ENCODE measurements at places on chromosomes 6 and 20. TPM values are rescaled to one million over a fixed set of nuclear protein-coding genes. Genes with fewer than 3 reads are reported as not detected.

The GJA10 gene
- total RNA-seq: not detected

DNA sequence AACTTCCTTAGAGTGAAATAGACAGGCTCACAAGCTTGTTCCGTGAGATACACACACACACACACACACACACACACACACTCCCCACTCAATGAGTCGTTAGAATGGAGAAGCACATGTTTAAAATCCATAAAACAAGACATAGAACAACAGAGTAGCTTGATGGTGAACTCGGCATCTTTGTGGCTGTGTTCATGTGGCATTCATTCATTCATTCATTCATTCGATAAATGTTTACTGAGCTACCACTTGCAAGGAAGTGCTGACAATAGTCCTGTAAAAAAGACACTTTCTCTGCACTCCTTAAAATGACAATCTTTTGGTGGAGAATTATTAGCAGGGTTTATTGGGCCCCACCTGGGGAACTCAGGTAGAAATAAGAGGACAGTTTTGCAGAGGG lies 242.0 kb downstream of the FOXA2 start:
- no peak overlapping the region for H3K4me3 ChIP-seq
- DNase-seq: no peak
- H3K27me3 ChIP-seq: no peaks in the 10 kb centered on the region
- no peaks in the 10 kb centered on the region for H3K36me3 ChIP-seq
- H3K27ac ChIP-seq: no peak overlapping the region

GRCh38 chr6:16277101-16277981 lies 39.0 kb downstream of the GMPR start:
- H3K4me3 ChIP-seq: no peak overlapping the region
- no peaks in the 10 kb centered on the region for H3K36me3 ChIP-seq
- peak; percentile 93 for DNase-seq
- peaks cover 14% of the 10 kb centered on the region for H3K4me1 ChIP-seq

The SPATA25 gene
- total RNA-seq: not detected

The SEL1L2 gene
- not detected for total RNA-seq

GRCh38 chr20:48676125-48676524 lies 151.7 kb downstream of the PREX1 start:
- H3K4me1 ChIP-seq: no peaks in the 10 kb centered on the region
- no peak for DNase-seq
- H3K36me3 ChIP-seq: no peaks in the 10 kb centered on the region
- peaks cover 5% of the 10 kb centered on the region for H3K27me3 ChIP-seq
- H3K4me3 ChIP-seq: no peak overlapping the region

DNA sequence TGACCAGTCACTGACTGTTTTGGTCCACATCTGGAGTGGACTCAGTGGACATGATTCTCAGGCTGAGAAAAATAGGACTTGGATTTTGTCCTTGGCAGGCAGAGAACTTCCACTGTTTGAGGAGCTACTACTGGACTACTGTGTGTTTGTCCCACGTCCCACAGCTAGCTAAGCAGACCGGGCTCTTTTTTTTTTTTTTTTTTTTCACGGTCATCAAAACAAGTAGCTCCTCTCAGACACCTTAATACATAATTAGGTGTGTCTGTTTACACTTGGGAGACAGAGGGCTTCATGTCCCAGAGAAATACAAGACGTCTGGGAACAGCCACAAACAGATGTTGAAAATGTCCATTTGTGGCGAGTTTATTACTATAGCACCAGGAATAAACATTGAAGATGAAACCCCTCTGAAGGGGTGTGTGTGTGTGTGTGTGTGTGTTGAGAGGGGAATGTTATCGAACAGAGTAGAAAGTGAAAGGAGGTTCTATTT lies 155.0 kb upstream of the SUPT3H start:
- 0 out of 2 replicates have a peak overlapping the region, but pooled peaks have one; percentile 7 for H3K27ac ChIP-seq
- peak; percentile 68 for DNase-seq
- peaks cover 6% of the 10 kb centered on the region for H3K4me1 ChIP-seq
- peak overlapping the region; percentile 40 for H3K4me3 ChIP-seq

DNA sequence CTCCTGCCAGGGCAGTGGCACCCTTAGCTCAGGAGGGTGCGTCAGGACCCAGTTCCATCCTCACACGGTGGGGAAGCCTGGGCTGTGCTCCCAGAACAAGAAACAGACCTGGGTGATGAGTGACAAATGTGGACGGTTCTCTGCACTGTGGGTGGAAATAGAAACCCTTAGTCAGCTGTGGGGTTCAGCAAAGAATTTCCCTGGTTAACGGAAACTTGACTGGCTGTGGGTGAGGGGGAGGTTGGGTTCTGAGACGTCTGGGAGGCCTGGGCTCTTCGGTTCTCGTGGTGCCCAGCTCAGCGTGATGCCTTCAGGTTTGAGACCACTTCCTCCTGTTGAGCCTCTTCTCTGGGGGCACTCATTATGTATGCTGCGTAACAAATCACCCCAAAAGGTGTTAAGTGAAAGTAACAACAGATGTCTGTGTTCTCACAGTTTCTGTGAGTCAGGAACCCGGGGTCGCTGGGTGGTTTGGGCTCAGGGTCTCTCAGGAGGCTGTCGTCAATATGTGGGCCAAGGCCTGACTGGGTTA lies 53.1 kb upstream of the FAM83D start:
- H3K27ac ChIP-seq: no peak overlapping the region
- no peak for DNase-seq

GRCh38 chr6:156773935-156774852 lies 3.0 kb upstream of the ARID1B start:
- peaks cover 11% of the 10 kb centered on the region for H3K4me1 ChIP-seq
- no peak overlapping the region for H3K4me3 ChIP-seq
- no peaks in the 10 kb centered on the region for H3K27me3 ChIP-seq

DNA sequence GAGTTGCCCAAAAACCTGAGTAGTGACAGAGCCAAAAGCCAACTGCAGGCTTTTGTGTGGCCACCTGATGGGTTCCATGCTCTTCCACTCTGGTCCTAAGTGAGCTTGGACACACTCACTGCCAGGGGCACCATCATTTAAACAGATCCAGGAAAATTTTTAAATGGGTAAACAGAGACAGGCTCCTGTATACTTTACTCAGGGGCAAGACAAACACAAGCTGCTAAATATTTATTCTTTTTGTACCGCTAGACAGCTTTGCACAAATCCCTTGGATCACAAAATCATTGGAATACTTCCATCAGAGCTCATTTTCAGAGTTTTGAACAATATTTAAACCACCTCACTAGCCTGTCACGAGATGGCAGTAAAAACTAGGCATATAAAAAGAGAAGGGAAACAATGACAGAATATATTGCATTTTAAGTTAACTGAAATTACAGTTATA lies 31.4 kb downstream of the GCLC start:
- H3K4me3 ChIP-seq: no peak overlapping the region
- peaks cover 4% of the 10 kb centered on the region for H3K4me1 ChIP-seq
- no peak for DNase-seq
- peaks cover 20% of the 10 kb centered on the region for H3K36me3 ChIP-seq

The TBXT gene
- total RNA-seq: not detected

GRCh38 chr20:63387917-63388316 lies 26.8 kb upstream of the CHRNA4 start:
- H3K4me1 ChIP-seq: no peaks in the 10 kb centered on the region
- DNase-seq: no peak
- H3K36me3 ChIP-seq: no peaks in the 10 kb centered on the region

DNA sequence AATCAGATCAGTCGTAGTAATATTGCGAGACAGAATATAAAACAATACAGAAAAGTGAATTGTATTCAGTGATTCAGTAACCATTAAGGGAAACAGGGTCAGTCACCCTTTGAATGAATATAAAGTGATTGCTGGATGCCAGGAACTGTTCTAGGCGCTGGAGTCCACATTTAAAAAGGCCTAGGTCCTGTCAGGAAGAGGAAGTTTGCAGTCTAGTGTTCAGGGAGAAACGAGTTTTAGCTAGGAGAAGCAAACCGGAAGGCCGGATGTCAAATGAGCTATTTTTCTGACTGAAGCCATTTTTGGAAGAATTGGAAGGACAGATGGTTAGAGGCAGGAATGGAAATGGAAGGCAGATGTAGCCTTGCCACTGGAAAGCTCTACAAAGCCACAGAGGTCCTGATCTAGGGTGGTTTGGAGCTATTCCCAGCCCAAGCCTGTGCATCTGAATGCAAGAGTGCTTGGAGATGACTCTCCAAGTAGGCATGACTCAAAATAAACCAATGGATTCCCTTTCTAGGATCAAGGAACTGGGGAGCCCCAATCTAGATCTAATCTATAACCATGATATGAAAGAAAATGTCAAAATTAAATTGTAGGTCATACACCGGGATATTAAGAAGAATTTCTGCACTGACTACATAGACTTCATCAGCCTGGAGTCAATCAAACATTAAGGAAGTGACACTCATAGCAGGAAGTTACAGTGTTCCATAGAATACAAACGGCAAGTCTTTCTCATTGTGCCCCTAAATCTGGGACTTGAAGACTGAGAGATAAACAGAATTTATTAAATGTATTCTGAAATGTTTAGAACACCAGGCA lies 36.8 kb upstream of the CDKAL1 start:
- no peak overlapping the region for H3K27ac ChIP-seq
- DNase-seq: peak; percentile 93
- H3K4me3 ChIP-seq: no peak overlapping the region
- H3K4me1 ChIP-seq: peaks cover 7% of the 10 kb centered on the region
- peaks cover 4% of the 10 kb centered on the region for H3K36me3 ChIP-seq

The PDE7B gene
- total RNA-seq: 12.4 TPM

DNA sequence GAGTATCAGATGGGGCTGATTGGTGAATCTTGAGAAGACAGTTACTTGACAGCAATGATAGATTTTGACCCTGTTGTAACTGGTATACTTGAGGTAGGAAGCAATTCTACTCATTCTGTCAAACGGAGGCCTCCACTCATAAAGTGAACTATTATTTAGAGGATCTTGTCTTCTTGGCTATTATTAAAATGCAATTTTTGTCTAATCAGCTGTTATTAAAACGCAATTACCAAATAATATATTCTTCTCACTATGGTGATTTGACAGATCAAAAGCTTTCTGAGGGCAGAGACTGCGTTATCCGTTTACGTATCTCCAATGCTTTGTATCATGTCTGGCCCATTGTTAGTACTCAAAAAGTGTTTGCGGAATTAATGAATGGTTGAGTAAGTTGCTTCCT lies 120.7 kb downstream of the MACROD2 start:
- no peak for DNase-seq
- H3K4me3 ChIP-seq: no peak overlapping the region
- no peaks in the 10 kb centered on the region for H3K36me3 ChIP-seq
- no peaks in the 10 kb centered on the region for H3K4me1 ChIP-seq
- H3K27me3 ChIP-seq: no peaks in the 10 kb centered on the region

The KATNA1 gene
- total RNA-seq: 24.6 TPM

DNA sequence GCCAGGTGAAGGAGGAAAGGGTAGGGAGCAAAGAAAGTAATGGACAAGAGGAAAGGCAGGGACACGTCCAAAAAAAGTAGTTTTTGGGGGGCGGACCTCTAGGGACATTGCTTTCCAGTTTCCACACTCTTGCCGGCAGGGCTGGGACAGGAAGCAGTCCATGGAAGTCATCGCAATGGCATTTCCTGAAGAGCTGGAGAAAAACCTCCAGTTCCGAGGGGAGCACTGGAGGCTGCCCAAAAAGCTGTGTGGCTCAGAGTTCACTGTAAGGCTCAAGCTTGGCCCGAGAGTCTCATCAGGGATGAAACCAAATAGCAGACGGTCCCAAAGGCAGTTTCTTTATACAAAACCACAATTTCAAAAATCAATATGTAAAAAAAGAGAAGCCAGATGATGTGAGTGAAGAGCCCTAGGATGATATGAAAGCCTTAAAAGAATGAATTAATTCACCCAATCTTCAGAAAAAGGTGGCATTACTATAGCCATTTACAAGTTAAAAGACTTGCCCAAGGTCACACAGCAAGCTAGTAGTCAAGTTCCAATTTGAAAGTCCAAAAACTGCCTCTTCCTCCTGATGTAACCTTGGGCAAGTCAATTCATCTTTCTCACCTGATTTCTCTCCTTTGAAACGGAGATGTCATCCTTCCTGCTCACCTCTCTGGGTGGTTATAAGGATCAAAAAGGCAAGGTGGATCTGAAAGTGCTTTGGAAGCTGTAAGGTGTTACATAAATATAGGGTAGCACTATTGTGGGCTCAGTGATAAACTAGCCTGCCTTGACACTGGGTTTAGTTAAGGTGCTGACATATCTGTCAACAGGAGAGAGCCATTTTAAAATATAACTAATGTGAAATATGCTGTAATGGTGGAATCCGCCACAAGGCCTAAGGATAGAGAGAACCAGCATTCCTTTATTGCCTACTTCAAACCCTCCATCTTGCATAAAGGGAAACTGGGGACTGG lies 9.1 kb downstream of the BCL2L1 start:
- peak overlapping the region; percentile 97 for H3K27ac ChIP-seq
- peaks cover 29% of the 10 kb centered on the region for H3K4me1 ChIP-seq
- DNase-seq: peak; percentile 91

The LY6G5C gene
- total RNA-seq: 0.18 TPM

DNA sequence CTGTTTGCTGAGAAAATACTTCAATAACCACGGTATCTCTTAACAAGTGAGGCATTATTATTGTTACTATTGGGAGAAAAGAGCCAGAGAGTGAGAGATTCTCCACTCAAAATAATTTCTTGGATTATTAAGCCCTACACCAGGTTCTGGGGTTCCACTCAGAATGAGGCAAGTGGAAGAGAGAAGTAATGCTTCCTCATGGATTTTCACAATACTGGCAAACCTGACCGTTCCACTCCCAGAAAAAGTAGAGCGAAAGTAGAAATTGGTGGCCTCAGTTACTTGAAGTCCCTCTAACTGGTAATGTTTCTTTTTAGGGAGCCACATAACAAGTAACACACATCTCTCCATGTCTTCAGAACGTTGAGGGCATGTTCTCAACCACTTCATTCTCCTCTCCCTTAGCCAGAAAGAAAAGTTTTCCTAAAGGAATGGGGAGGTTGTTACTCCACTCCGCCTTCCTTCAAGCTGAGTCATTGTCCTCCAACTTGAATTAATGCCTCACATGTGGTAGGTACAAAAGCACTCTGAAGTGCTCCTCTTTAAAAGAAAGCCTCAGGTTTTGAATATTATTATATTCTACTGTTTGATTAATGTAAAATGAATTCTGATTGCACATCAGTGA lies 1.9 kb downstream of the BAG2 start:
- peak overlapping the region; percentile 98 for H3K27ac ChIP-seq
- no peaks in the 10 kb centered on the region for H3K27me3 ChIP-seq
- peaks cover 15% of the 10 kb centered on the region for H3K36me3 ChIP-seq
- DNase-seq: peak; percentile 84

The GMNN gene
- total RNA-seq: 33.1 TPM

The C20orf144 gene
- under 0.01 TPM for total RNA-seq

The ZNF391 gene
- 0.28 TPM for total RNA-seq

- H3K4me1 ChIP-seq: no peaks in the 10 kb centered on the region
- H3K4me3 ChIP-seq: no peak overlapping the region
- no peaks in the 10 kb centered on the region for H3K27me3 ChIP-seq
Measured at GRCh38 chr6:62614442-62614841, 328.4 kb upstream of the KHDRBS2 start.

DNA sequence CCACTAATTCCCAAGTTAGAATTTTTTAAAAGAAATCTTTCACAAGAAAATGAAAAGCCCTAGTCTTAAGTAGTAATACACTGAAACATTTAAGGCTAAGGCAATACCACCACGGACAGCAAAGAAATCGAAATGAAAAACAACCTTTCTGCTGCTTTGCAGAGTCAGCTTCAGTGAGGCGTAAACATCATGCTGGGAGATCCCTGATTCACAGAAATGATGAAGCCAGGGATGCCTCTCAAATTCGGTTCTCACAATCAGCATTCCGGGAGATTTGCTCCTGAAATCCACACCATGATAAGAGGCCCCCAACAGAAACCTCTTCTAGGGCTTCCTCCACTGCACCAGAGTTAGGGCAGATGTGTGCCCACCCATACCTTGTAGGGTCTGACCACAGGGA lies 18.6 kb downstream of the RRBP1 start:
- peaks cover 26% of the 10 kb centered on the region for H3K36me3 ChIP-seq
- DNase-seq: peak; percentile 42
- H3K4me1 ChIP-seq: peaks cover 30% of the 10 kb centered on the region
- no peaks in the 10 kb centered on the region for H3K27me3 ChIP-seq
- H3K4me3 ChIP-seq: no peak overlapping the region

Data from IMR-90 (cell line).